Mucosa of gallbladder (tissue), 1 donor: ENCODE measurements at places on chromosomes 6 and 20. TPM values are rescaled to one million over a fixed set of nuclear protein-coding genes. Genes with fewer than 3 reads are reported as not detected.

- DNase-seq = no peak
These were observed 66.5 kb downstream of the MYLK4 start for GRCh38 chr6:2684103-2684749.

Gene TTBK1
- 1.6 TPM for total RNA-seq

- DNase-seq = peak; percentile 55
These were observed 120.4 kb downstream of the CDH26 start for GRCh38 chr20:60078351-60079250.

DNA sequence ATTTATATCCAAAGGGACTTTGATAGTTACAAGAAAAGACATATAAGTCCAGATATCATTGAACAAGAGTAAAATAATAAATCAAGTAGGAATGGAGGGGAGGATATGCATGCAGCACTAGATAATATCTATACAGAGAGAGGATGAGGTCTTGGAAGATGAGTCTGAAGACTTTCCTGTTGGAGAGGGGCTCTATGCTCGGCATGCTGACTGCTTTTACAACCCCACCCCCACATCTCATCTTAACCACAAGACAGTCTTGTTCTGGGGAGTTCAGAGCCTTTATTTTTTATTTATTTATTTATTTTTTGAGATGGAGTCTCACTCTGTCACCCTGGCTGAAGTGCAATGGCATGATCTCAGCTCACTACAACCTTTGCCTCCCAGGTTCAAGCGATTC, 48.4 kb upstream of the IER3 start:
- DNase-seq = no peak

DNA sequence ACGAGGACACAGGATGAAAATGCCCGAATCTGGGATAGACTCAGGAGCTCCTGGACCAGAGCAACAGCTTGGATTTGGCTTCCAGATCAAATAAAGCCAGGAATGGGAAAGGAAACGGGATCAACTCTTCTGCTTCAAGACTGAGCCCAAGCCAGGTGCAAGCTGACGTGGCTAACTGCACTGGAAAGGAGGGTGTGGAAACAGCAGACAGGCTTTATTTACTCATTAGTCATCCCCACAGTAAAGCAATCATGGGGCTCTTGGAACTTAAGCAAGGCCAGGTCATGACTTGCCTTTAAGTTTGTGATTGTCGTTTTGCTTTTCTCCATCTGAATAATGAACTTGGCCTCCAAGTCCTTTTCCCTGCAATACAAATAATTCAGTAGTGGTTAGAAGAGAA, 45.2 kb downstream of the KIF16B start:
- peak; percentile 70 for DNase-seq

DNA sequence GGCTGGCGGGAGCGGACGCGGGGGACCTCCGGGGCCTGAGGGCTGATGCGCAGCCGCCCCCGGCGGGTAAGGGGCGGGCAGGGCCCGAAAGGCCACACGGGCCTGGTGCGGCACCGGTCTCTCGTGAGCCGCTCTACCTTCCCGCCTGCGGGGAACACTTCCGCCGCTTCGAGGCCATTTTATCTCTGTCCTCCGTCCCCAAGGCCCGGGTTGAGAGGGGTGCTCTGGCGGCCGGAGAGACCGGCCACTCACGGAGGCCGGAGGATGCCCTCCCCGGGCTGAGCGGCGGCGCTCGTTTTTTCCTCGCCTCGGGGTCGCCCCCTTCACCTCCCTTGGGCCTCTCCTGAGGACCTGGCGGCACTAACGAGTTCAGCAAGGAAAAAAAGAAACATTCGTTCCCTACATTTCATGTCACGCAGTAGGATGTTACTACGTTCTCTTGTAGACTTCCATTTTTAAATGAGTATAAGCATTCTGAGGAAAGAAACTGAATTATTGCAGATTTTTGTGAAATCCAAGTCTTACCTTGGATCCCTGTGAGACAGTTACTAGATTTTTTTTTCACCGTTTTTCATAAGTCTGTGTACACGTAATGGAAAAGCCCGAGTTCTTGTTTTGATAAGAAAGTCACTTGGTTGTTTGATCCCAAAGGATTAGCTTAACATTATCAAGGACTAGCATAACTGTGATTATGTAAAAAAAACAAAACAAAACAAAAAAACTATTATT, 575 bp downstream of the WTAP start:
- DNase-seq = no peak

DNA sequence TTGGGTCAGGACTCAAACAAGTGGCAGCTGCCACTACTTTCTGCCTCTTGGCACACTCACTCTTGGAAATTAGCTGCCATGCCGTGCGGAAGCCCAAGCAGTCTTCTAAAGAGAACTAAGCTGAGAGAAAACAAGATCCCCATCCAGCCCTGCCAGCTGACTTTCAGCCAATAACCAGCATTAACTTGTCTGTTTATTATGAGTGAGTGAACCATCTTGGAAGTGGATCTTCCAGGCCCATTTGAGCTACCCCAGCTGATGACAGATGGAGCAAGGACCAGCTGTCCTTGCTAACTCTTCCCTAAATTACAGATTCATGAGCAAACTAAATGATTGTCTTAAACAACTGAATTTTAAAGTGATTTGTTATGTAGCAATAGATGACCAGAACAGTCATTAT, 73.9 kb upstream of the RBM24 start:
- DNase-seq = no peak

- no peak for DNase-seq
These were observed 147.1 kb upstream of the RALGAPA2 start for GRCh38 chr20:20859510-20859909.

Gene ZNF831
- total RNA-seq = 1.4 TPM

Gene TRIM31
- 3.1 TPM for total RNA-seq

Gene RUNX2
- total RNA-seq = 5.3 TPM

GRCh38 chr20:48638546-48638945, 189.3 kb downstream of the PREX1 start:
- DNase-seq = no peak

Gene ANKRD66
- not detected for total RNA-seq

Gene SPDEF
- 16.7 TPM for total RNA-seq

DNA sequence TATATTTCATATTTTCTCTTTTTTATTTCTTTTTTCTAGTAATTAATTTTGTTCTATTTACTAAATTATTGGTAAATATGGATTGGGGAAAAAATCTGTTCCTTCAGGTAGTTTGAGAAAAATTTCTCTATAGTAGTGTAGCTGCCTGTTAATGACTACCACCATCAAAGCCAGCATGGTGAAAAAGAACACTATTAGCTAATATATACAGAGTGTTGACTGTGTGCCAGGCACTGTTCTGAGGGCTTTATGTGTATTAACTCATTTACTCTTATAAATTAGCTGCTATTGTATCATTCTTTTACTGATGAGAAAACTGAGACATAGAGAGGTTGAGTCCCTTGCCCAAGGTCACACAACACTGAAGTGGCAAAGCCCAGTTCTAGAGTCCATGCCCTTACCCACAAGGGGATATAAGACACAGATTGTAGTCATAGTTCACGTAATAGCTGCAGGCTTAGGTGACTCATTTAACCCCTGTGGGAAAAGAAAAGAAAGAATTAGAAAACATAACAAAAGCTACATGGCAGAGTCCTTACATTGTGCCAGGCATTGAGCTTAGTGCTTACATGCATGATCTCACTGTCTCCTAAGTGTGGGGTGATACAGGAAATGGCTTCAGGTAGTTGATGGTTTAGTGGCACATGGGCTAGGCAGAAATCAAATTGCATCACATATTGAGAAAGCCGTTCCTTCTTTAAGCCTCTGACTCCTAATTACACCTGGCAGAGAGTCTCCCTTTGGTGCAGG, 12.2 kb upstream of the AKIRIN2 start:
- DNase-seq = no peak

Gene SPATA25
- total RNA-seq = 2.8 TPM

DNA sequence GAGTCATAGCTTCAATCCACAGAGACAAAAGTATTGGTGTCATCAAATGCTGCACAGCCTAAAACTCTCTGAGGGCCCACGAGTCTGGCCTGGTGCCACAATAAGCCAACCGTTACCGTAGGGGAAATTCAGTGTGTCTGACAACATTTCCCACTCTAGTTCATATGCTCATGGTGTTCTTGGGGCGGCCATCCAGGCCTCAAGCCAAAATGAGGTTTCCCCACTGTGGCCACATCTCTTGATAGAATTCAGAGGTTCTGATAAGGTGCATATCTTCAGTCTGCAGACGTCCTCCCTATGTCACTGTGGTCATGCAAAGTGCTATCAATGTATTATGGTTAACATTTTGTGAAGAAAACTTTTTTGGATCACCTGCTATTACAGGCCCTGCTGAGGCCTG, 627.7 kb downstream of the QKI start:
- DNase-seq = peak; percentile 27

- no peak for DNase-seq
These were observed 91.2 kb downstream of the ANKRD60 start for GRCh38 chr20:58137236-58137635.

Gene OXT
- 0.46 TPM for total RNA-seq

DNA sequence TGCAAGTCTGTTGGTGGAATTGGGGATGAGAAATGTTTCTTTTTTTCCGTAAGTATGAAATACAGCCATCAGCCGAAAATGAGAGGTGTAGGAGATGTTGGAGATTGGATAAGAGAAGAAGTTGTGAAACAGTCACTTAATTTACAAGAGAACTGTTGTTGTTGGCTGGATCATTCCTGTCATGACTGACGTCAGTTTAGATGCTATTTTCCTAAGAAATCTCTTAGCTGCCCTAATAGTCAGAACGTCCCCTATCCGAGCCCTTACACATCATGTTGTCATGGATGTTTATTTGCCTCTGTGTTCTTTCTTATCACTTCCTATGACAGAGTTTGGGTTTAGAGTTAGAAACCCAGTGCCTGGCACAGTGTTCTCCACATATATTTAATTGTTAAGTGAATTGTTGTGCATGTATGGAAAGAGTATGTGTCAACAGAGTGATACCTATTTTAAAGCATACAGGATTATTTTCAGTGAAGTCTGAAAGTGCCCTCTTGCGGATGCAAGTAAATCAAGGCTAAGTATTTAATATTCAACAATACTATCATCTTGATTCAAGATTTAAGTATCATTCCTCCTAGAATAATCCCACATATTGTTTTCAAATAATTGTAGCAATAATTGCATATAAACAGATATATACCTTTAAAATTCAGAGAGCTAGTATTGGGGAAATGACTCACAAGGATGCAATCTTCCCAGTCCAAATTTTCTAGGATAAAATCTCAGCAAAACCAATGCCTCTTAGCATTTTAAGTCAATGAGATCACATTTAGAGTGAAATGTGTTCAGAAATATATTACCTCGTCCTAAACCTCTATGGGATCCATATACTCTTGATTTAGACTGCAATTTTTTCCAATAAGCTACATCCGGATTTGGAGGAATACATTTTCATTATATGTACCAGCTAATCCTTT, 309.9 kb upstream of the NOX3 start:
- no peak for DNase-seq

- no peak for DNase-seq
These were observed 129.3 kb downstream of the AFG1L start for GRCh38 chr6:108423982-108424705.

DNA sequence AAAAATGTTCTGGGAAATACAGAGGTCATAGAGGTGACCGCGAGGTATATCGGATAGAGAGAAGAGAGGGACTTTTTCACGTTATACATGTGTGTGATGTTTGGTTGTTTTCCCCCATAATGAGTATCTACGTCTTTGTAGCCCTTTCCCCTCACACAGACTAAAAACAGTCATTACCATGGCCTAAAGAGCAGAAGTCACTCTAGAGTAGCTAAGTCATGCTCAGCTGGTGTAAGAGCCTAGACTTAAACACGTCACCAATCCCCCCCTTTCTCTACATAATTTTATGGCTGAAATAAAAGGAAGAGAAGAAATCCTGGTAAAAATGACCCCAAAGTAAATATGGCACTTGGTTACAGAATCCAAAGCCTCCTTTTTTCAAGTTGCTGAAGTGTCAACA, 6.0 kb upstream of the BEND3 start:
- DNase-seq = no peak

- DNase-seq = no peak
These were observed 645.0 kb downstream of the PHF3 start for GRCh38 chr6:64280569-64280968.

Gene METTL24
- total RNA-seq = 15.7 TPM

Gene FAXC
- 7.3 TPM for total RNA-seq

Gene BPIFB3
- not detected for total RNA-seq

DNA sequence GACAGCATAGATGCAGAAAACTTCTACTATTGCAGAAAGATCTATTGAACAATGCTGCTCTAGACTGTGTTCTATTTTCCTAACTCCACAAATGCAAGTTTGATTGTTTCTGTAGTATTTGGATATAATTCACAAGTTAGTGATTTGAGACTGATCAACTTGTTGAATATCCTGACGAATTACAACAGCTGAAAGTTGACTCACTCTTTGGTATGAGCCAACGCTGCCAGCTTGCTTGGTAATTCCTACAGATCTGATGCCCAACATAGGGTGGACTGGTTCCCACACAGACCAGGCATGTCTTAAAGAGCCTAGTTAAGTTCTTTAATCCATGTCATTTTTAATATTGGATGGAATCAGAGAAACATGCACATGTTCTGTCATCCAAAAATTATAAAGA, 231.0 kb upstream of the RAB32 start:
- DNase-seq = no peak

GRCh38 chr20:49790077-49790798, 22.4 kb upstream of the SLC9A8 start:
- no peak for DNase-seq

DNA sequence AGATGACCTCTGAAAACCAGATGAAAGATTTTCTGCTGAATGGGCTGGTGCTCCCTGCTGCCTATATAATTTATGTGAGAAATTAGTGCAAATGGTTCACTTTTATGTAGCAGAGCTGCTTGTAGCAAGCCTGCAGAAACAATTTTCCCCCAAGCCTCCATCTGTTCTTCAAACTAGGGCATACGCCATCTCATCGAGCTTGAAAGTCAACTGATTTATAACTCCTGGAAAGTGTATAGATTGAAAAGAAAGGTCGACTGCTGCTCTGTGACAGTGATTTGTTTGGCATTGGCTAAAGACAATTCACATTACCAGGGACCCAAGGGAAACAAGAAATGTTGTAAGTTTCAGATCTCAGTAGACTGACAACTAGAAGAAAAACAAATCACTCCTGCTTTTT, 93.3 kb downstream of the PACRG start:
- no peak for DNase-seq

- DNase-seq = no peak
These were observed 152.9 kb downstream of the JARID2 start for GRCh38 chr6:15398633-15399275.

Gene OOEP
- 0.58 TPM for total RNA-seq

Gene OR2J3
- total RNA-seq = 0.06 TPM

Gene DEFB124
- total RNA-seq = 0.81 TPM

- DNase-seq = no peak
These were observed 323.8 kb downstream of the QKI start for GRCh38 chr6:163738304-163738703.

Gene SYNGAP1
- total RNA-seq = 31.0 TPM

GRCh38 chr6:115524821-115525220, 535.9 kb downstream of the FRK start:
- DNase-seq = no peak

- DNase-seq = no peak
These were observed 32.6 kb upstream of the GRM4 start for GRCh38 chr6:34178357-34179105.

DNA sequence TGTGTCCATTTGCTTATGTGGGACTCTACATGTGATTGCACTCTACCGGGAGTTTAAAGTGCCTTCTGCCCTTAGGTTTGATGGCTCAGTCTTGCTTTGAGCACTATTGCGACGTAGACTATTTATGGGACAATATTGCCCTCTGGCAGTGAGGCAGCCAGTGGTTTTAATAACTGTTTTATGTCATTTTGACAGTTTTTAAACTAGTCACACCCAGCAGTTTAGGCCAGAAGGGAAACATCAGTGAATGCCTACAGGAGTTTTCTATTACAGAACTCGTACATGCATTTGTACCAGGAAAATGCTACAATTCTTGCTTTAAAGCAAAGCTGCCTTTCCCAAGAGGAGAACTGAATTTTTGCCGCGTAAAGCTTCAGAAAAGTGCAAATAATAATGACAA, 813.7 kb downstream of the KIF16B start:
- DNase-seq = no peak
